ENCODE measurements at places on chromosomes 5 and 9. TPM values are rescaled to one million over a fixed set of nuclear protein-coding genes. Genes with fewer than 3 reads are reported as not detected.

GRCh38 chr5:139767960-139768359, 27.6 kb upstream of the PSD2 start:
- DNase-seq: no peak

DNA sequence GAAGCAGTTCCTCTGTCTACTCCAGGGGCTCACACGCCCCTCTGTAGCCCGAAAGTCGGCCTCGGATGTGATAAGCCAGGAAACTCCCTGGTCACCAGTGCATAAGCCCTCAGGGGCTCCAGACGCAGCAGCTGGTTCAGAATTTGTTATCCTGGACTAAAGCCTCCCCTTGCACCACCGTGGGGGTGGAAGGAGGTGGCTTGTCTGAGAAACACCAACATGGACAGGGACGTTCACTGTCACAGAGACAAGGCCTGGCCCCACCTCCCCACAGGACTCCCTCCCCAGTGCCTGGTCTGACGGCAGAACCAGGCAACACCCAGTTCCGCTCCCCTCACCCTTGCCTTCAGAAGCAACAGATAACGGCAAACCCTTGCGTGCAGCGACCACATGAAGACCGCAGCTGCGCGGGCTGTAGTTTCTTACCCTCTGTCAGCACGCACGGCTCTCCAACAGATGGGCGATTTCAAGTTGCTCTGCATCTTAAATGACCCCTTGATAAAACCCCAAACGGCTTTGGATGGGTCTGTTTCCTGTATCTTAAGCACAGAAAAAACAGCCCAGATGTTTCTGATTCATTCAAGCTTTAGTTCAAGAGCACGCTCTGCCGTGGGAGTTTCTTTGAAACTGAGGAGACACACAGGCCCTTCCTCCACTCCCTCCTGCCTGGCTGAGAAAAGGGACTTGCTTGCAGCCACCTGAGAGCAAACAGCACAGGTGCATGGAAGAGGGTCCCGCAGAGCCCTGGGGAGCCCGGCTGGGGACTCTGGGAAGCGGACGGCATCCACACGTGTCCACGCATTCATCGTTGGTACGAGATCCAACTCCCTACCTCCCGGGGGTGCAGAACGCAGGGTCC, 44.7 kb upstream of the NKD2 start:
- DNase-seq: no peak

- no peak for DNase-seq
These were observed 12.2 kb upstream of the C5orf15 start for GRCh38 chr5:133980652-133981051.

DNA sequence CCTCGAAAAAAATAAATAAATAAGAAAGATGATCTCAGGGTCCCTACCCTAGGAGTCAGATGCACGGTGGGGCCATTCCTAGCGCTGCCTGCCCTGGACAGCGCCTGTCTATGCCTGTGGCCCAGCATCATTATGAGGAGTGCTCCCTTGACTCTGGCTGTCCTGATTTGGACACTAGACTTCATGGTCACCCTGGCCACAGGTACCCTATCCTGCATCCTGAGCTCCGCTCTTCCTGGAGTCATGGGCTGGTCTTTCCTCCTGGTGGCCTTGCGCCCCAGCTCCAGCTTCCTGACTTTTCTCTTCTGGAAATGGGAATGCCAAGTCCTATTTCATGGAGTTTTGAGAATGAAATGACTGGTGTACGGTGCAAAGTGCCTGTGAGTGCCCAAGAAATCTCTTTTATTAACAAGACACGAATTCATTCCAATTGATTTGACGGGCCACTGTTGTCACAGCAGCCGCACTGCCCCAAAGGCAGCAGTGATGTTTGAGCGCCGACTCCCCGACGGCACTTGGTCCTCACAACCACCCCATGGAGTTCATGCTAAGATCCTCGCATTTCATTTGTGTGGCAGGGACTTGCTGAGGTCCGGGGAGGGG, 564 bp upstream of the AIF1L start:
- no peak for DNase-seq

GRCh38 chr9:129102791-129103594, 7.6 kb downstream of the CRAT start:
- DNase-seq: no peak

- DNase-seq: no peak
These were observed 11.2 kb upstream of the SET start for GRCh38 chr9:128677794-128678193.

Gene SPEF2
- 39.8 TPM for polyA plus RNA-seq

Gene TXNDC8
- polyA plus RNA-seq: not detected

Gene PDE6A
- polyA plus RNA-seq: 0.14 TPM

Data from right renal cortex interstitium (tissue), 3 donors.